Mammary microvascular endothelial cell (primary cell): ENCODE measurements at places on chromosomes 13 and 19. TPM values are rescaled to one million over a fixed set of nuclear protein-coding genes. Genes with fewer than 3 reads are reported as not detected.

The ZFP28 gene
- total RNA-seq: 4.2 and 6.7 TPM in 2 replicates

The NLRP7 gene
- not detected in 2 replicates for total RNA-seq

The CGB7 gene
- 0.53 TPM in 1 of 2 replicates, not detected in the other for total RNA-seq

The ZNF470 gene
- total RNA-seq: 1.8 and 2.2 TPM in 2 replicates

The LGALS4 gene
- not detected in 2 replicates for total RNA-seq

The NMRK2 gene
- total RNA-seq: not detected in 2 replicates

The PGLYRP2 gene
- not detected in 2 replicates for total RNA-seq

The GJB6 gene
- total RNA-seq: not detected in 2 replicates

The PRDX2 gene
- total RNA-seq: 201 and 211 TPM in 2 replicates

The TJP3 gene
- total RNA-seq: not detected in 2 replicates

The OR7A5 gene
- not detected in 2 replicates for total RNA-seq

The ZNF320 gene
- total RNA-seq: 4.3 and 9.0 TPM in 2 replicates

The ANKRD10 gene
- 17.8 and 22.3 TPM in 2 replicates for total RNA-seq

The EBPL gene
- 101 and 109 TPM in 2 replicates for total RNA-seq

The COL5A3 gene
- total RNA-seq: 0.05 and 0.20 TPM in 2 replicates

The LILRB1 gene
- total RNA-seq: not detected in 2 replicates

The ADGRE3 gene
- total RNA-seq: not detected in 2 replicates

The PTGIR gene
- 0.67 and 2.7 TPM in 2 replicates for total RNA-seq

The BST2 gene
- total RNA-seq: 295 and 315 TPM in 2 replicates

The NCR1 gene
- not detected in 2 replicates for total RNA-seq

The CADM4 gene
- 1.1 and 1.6 TPM in 2 replicates for total RNA-seq

The TSHZ3 gene
- total RNA-seq: 3.5 and 4.3 TPM in 2 replicates

The SPIB gene
- total RNA-seq: not detected in 2 replicates

The MATK gene
- not detected in 2 replicates for total RNA-seq

The GZMM gene
- not detected in 2 replicates for total RNA-seq

The LAIR2 gene
- not detected in 2 replicates for total RNA-seq

The FPR3 gene
- not detected in 2 replicates for total RNA-seq

The TMEM255B gene
- 22.0 and 31.4 TPM in 2 replicates for total RNA-seq

The IRGC gene
- total RNA-seq: not detected in 2 replicates

The TIMM50 gene
- total RNA-seq: 106 and 118 TPM in 2 replicates

The SLC25A41 gene
- not detected in 2 replicates for total RNA-seq

The OR7D2 gene
- total RNA-seq: 0.10 TPM in 1 of 2 replicates, not detected in the other

The ACER1 gene
- not detected in 2 replicates for total RNA-seq

The THSD8 gene
- total RNA-seq: not detected in 2 replicates

The CACNG8 gene
- total RNA-seq: 0.15 and 0.20 TPM in 2 replicates

The ZNF681 gene
- total RNA-seq: 1.3 TPM in 2 replicates

The ZNF418 gene
- total RNA-seq: 0.40 and 2.2 TPM in 2 replicates

The ZBTB7A gene
- 28.0 and 33.6 TPM in 2 replicates for total RNA-seq

The APOC4 gene
- not detected in 2 replicates for total RNA-seq

The BEST2 gene
- not detected in 2 replicates for total RNA-seq

The APLP1 gene
- 3.9 and 7.4 TPM in 2 replicates for total RNA-seq

The ZNF850 gene
- 3.0 and 3.9 TPM in 2 replicates for total RNA-seq
